Activated CD8-positive, alpha-beta memory T cell treated with anti-CD3 and anti-CD28 coated beads, Interleukin-2, amount 50 U/mL, for 4 hours (primary cell): ENCODE measurements at places on chromosomes 1 and 21.

DNA sequence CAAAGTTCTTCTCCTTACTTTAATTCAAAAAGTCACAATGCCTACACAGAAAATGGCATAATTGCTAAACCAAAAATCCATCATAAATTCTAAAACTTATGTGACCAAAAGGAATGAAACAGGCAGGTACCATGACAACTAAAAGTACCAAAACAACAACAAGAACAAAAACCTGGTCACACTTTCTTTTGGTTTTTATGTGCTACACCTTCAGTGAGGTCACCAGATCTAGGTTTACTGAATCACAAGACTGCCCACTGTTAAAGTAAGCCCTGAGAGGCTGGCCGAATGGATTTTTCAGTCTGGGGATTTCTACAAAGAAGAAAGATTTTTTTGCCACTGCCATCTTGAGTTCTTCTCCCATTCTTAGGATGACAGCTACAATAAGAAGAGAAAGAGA, 583.0 kb upstream of the PKN2 start:
- no peak for DNase-seq

- no peak for DNase-seq
Observed at GRCh38 chr1:13965770-13966398, 265.9 kb downstream of the PRDM2 start.

- no peak for DNase-seq
Observed at GRCh38 chr1:69929308-69930057, 275.9 kb downstream of the LRRC40 start.

DNA sequence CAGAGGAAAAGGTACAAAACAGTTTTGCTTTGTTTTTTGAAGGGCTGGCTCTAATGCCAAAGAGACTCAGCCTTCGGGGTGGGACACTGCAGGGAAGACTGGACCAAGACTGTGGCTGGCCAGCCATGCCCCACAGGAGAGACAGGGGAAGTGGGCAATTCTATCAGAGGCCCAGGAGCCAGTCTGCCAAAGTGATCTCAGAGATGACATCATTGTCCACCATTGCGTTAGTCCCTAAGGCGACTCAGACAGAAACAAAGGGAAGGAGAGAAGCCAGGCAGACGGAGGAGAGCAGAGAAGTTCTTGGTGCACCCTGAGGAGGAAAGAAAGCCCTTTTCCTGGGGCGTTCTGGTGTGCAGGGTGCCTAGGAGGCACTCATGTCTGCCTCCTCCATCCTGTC, 26.4 kb downstream of the OPTC start:
- no peak for DNase-seq
